ENCODE measurements at places on chromosomes 5 and 9.

- DNase-seq = no peak
These were observed 4.6 kb downstream of the SNCAIP start for GRCh38 chr5:122316656-122317055.

GRCh38 chr5:178383919-178384815 is 151.6 kb upstream of the PHYKPL start:
- DNase-seq = no peak

DNA sequence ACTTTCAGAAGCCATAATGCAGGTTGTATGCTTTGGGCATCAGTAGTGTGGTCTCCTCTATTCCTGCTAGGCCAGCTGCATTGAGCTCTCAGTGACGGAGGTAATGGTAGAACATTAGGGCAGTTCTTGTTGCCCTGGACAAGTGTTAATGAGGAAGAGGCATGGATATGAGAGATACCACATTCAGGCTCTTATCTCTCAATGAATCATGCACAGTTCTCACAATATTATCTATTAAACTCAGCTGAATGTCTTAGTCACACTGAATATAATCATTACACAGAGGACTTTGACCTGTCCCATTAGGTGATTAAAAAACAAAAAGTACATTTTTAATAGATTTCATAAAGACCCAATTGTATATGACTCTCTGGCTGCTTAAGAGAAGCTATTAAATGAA is 76.6 kb upstream of the SSBP2 start:
- DNase-seq = no peak

GRCh38 chr9:90735952-90736351 is 65.7 kb upstream of the SYK start:
- DNase-seq = no peak

DNA sequence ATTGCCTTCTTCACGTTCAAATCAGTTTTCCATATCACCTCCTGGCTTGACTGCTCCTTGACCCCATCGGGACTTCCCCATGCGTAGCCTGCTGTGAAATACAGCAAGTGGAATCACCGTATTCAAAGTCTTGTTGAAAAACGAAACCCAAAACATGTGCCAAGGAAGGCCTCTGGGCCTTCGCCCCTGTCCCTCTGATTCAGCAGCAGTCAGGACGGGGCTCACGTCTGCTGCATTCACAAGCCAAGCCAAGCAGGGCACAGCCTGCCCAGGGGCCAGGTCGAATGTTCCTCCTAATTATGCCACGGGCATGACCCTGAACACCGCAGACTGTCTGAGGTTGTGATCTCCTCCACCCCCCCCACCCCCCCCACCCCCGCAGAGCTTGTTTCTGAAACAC is 960 bp upstream of the CTNND2 start:
- DNase-seq = no peak

DNA sequence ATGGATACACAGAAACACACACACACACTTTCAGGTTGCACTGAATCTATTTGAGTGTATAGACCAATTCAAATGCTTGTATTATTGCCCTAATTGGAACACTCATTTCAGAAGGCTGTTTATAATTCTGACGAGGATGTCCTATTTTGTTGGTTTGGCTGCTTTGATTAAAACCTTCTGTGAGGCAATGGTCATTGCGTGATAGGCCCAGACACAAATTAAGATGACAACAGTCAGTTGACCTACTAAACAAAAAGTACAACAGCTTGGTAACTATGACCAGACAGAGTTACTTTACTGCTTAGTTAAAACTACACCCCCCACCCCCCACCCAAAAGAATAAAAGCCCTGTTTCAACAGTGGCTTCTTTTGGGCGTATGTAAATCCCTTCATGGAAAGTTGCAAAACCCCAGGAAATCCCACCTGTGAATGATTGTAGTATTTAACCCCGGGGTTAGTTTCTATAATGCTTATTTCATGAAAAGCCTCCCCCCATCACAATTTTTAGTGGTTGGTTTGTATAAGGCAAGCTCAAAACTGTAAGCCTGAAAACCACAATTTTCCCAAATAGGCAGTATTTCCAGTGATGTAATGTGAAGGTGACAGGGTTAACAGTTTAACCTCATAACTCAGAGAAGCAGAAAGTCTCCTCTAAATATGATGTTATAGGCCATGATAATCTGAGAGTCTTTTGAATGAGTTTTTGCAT is 340.8 kb downstream of the FGF10 start:
- peak; percentile 19 for DNase-seq

DNA sequence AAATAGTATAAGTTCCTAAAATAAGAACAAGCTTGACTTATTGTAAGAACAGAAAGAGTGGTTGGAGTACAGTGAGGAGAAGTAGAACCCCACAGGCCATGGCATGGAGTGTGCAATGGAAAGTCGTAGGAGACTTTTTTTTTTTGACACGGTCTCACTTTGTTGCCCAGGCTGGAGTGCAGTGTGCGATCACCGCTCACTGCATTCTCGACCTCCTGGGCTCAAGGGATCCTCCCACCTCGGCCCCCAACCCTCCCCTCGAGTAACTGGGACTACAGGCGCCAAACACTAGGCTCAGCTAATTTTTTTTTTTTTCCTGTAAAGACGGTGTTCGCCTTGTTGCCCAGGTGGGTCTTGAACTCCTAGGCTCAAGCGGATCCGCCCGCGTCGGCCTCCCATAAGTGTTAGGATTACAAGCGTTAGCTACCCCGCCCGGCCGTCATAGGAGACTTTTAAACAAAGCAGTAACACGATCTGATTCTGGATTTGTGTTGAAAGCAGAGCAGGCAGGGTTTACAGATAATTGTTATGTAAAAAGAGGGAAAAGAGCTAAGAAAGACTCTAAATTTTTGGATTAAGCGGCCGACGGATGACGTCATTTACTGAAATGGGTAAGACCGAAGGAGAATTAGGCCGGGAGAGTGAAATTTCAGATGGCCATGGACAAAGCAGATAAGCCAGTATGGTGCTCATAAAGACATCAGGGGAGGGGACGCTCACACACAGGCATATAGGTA is 752 bp downstream of the TSTD2 start:
- peak; percentile 60 for DNase-seq

DNA sequence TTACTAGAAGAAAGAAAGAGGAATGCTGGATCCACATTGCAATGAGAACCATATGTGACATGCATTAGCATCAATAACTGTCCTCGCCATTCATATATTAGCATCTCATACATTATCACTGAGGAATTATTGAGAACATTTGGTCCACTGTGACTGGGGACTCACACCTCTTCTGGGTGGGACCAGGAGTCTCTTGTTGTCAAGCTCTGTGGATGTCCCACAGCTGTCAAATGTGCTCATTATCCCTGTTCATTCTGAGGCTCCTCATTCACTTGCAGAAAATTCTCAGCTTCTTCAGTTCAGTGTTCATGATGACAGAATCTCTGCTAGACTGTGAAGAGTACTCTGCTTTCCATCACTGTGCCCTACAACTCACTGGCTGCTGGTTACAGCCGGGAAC is 109.4 kb downstream of the PJA2 start:
- no peak for DNase-seq

- peak; percentile 51 for DNase-seq
These were observed 334.7 kb downstream of the FBXL7 start for GRCh38 chr5:15834596-15835245.

GRCh38 chr9:85185486-85186217 is 516.1 kb downstream of the NTRK2 start:
- no peak for DNase-seq

DNA sequence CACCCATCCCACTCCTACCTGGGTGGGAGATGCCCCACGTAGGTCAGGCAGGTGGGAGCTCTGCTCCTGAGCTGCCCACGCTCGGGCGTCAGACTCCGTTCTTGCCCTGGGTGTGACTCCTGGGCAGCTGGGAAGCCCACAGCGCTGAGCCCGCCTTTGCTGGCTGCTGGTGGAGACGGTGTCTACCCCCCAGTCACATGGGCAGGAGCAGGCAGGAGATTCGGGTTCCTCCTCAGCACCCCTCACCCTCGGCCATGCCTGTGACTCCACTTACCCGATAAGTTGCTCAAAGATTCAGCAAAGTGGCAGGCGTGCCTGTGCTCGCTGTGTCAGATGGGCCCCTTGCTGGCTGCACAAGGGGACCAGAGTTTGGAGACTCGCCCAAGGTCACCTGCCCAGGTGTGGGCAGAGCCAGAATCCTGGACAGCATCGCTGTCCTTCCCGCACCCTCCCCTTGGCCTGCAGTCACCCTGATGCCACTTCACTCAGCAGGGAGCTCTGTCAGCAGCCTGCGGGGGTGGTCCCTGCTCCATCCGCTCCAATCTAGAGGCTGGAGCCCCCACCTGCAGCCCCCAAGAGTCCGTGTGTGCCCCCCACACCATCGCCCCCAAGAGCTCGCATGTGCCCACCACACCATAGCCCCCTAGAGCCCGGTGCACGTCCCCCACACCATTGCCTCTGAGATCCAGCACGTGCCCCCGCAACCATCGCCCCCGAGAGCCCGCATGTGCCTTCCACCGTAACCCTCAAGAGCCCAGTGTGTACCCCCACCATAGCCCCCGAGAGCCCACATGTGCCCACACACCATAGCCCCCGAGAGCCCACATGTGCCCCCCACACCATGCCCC is 4.2 kb downstream of the LCN1 start:
- no peak for DNase-seq

DNA sequence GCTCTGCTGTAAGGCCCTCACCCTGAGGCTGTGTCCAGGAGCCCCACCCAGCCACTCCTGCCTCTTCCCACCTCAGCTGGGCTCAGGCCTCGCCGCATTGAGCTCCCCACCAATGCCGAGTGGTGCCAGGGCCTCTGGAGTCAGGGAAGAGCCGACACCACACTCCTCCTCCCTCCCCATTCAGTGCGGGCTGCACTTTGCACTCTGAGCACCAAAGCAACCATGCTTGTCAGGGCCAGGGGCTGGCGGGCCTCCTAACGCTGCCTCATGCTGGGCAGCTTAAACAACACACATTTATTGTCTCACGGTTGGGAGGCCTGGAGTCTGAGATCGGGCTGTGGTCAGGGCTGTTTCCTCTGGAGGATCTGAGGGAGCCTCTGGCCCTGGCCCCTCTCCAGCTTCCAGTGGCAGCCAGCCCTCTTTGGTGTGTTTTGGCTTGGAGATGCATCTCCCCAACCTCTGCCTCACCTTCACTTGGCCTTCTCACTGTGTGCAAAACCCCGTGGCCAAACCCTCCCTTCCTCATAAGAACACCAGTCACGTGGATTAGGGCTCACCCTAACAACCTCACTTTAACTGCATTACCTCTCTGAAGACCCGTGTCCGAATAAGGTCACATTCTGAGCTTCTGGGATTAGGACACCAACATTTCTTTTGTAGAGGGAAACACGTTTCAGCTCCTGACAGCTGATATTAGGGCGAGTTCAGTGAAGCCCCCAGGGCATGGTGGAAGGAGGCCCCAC is 157.8 kb downstream of the MED10 start:
- no peak for DNase-seq

DNA sequence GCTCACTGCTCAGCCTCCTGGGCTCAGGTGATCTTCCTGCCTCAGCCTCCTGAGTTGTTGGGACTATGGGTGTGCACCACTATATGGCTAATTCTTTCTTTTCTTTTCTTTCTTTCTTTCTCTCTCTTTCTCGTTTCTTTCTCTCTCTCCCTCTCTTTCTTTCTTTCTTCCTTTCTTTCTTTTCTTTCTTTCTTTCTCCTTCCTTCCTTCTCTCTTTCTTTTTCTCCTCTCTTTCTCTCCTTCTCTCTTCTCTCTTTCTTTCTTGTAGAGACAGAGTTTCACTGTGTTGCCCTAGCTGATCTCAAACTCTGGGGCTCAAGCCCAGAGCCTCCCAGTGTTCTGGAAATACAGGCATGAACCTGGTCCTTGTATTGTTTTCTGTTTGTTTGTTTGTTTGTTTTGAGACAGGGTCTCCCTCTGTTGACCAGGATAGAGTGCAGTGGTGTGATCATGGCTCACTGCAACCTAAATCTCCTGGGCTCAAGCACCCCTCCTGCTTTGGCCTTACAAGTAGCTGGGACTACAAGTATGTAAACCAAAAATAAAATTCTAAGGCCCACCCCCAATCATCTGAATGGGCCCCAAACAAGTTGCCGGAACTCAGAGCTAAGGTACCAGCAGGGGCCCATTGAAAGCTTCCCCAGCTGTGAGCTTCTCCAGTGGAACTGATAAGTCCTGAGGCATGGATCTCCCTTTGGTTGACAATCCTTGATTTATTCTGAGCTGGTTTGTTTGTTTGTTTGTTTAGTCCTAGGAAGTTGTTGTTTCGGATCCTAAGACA is 11.9 kb upstream of the BTF3 start:
- no peak for DNase-seq

GRCh38 chr5:158246661-158247060 is 387.7 kb upstream of the CLINT1 start:
- DNase-seq = no peak

DNA sequence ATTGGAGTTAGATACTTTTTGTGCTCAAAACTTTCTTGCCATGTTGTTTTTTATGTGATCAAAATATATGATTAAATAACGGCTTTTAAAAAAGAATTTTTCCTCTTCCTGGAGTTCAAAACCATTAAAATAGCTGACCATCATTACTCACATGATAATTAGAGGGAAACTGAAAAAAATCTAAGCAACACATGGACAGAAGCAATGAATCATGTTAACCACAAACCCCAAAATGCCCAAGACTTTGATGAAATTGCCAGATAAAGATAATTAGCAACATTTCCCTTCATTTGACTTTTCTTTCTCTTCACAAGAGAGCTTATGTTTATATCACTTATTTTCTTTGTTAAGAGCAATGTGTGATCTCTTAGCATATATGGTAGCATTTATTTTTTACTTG is 1294.2 kb downstream of the EFNA5 start:
- peak; percentile 46 for DNase-seq

- DNase-seq = no peak
These were observed 111.1 kb downstream of the ARHGAP26 start for GRCh38 chr5:142881076-142881783.

GRCh38 chr9:92048924-92049625 is 66.1 kb downstream of the SPTLC1 start:
- no peak for DNase-seq

GRCh38 chr5:2688586-2688985 is 62.9 kb downstream of the IRX2 start:
- DNase-seq = no peak

- DNase-seq = no peak
These were observed 134.7 kb downstream of the SLC1A3 start for GRCh38 chr5:36741128-36741527.

- no peak for DNase-seq
These were observed 334.4 kb downstream of the ARHGEF28 start for GRCh38 chr5:73960426-73960825.

DNA sequence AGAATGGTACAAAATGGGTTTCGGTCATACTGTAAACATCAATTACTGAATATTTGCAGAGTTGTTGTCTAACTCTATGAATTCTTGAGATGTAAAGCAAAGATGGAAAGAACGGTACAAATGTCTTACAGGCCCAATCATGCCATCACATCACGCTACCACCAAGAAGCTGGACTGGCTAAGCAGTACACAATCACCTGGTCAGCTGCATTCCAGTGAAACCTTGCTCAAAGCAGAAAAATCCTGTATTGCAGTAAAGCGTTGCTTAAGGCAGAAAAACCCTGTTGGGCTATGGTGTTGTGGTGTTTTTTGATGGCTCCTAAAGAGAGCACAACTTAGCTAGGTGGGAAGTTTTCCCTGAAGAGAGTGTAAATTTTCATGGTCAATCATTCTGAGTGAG is 112.6 kb upstream of the RASA1 start:
- no peak for DNase-seq

- peak; percentile 46 for DNase-seq
These were observed 80.0 kb upstream of the TUT7 start for GRCh38 chr9:86434039-86434726.
